ENCODE measurements at places on chromosomes 7 and 10.
A peak's percentile ranks its signal among the peaks of the same experiment; 100 is the strongest.

DNA sequence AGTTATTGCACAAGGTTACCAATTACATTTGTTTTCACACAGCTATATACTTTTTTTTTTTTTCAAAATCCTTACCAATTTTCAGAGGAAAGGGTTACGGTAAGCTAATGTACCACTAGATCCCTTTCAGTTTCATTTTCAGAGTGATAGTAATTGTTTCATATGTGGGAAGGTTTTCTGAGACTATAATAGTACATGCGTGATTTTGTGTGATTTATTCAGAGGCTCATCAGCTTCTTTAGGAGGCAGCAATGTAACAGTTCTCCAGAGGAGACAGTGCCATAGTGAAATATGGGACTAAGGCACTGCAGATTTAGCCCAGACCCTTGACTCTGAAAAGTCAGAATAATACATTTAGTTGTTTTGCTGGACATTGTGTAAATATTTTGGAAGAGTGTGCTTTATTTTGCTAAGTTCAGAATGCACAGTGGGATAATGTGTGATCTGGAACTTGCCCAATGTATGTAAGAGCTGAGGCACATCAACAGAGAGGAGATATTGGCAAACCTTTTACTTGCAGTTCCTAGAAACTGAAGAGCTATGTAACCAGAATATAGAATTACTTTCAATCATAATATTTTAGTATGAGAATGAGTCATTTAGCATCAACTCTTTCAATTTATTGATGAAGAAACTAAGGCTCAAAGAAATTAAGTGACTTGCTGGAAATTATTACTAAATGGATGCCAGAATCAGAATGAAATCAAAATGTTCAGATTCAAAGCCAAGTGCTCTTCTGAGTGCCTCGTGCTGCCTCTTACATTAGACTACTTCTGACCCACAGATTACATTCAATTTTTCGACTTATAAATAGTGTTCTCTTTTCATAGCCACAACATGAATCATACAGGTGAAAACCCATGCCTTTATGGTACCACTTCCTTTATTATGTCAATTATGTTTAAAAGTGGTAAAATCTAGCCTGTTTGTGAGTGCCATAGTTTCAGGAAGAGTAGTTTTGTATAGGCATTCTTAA, 207.7 kb upstream of the TEX47 start:
- DNase-seq, result no peak

DNA sequence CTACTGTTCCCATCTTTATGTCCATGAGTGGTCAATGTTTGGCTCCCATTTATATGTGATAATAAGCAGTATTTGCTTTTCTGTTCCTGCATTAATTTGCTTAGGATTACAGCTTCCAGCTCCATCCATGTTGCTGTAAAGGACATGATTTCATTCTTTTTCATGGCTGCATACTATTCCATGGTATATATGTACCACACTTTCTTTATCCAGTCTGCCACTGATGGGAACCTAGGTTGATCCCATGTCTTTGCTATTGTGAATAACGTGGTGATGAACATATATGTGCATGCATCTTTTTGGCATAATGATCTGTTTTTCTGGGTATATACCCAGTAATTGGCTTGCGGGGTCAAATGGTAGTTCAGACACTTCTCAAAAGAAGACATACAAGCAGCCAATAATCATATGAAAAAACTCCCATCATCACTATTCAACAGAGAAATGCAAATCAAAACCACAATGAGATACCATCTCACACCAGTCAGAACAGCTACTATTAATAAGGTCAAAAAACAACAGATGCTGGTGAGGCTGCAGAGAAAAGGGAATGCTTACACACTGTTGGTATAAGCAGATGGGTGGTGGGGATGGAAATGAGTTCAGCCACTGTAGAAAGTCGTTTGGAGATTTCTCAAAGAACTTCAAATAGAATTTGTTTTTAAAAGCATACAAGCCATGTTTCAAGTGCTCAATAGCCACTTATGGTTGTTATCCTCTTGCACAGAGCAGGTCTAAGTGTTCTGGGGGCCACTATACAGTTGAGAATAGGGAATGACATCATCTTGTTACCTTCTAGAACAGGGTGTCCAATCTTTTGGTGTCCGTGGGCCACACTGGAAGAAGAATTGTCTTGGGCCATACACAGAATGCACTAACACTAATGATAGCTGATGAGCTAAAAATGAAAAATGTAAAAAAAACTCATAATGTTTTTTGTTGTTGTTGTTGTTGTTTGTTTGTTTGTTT, 23.2 kb upstream of the SDK1 start:
- no peak for DNase-seq

- DNase-seq, result no peak
Observed at GRCh38 chr7:124489082-124489819, 276.3 kb downstream of the GPR37 start.

GRCh38 chr7:91880016-91880412, 488 bp downstream of the MTERF1 start:
- DNase-seq, result no peak

GRCh38 chr7:94440451-94441039, 45.9 kb downstream of the COL1A2 start:
- no peak for DNase-seq

DNA sequence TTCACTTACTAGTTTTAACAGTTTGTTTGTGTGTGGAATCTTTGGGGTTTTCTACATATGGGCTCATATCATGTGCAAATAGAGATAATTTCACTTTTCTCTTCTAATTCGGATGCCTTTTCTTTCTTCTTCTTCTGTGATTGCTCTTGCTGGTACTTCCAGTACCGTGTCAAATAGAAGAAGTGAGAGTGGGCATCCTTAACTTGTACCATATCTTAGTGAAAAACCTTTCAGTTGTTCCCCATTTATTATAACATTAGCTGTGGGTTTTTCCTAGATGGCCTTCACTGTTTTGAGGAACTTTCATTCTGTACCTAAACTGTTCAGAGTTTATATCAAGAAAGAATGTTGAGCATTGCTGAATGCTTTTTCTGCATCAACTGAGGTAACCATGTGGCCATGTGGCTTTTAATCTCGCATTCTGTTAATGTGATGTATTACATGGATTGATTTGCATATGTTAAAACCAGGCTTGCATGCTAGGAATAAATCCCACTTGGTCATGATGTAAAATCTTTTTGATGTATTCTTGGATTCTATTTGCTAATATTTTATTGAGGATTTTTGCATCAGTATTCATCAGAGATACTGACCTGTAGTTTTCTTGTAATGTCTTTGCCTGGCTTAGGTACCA, 78.7 kb downstream of the FAM107B start:
- DNase-seq, result no peak

DNA sequence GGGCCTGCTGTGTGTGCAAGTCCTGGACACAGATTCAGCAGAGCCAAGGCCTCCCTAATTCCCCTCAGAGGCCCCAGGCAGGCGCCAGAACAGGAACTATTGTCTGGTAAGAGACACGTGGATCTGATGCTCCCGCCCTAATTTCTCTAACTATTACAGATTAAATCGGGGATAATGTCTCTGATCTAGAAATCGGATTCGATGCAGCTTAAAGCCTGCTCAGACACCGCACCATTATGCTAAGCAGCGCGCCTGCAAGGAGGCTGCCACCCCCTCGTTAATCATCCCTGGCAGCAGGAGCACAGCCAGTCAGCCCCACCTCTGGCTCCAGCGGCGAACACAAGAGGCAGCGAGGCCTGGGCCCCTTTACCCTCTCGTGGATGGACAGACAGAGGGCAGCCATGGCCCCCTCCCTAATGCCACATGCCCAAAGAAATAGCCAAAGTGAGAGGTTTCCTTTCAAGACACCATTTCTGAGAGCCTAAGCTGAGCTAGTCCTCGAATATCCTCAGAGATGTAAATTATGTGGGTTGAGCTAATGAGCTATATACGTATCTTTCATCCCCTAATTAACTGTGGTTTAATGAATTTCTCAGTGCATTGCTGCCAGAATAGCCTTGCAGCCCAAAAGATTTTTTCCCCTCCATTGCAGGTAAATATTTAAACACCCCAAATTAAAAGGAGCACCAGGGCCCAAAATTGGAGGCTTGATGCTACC, 122.1 kb downstream of the GRID1 start:
- no peak for DNase-seq

- DNase-seq, result no peak
Observed at GRCh38 chr10:76778914-76779795, 858.5 kb downstream of the KCNMA1 start.

DNA sequence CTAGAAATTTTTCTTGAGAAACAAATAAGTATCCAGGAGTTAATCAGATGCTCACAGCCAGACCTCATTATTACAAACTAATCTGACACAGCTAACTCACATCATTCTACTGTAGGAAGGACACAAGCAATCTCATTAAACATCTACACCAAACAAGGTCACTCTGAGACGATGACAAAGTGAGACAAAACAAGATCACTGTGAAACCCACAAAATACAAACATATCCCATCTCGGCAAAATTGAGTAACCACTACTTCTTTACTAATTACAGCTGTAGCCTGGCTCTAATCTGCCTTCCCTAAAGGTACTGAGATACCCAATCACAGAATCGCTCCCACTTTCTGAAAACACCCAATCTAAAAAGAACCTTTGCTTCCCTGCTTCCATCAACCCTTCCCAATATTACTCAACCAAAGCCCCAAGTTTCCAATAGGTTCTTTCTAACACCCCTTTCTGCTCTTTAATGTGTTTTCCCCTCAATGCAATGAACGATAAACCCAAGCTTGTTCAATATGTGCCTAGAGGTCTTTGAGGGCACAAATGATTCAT, 26.9 kb downstream of the CCDC6 start:
- DNase-seq, result no peak

- DNase-seq, result no peak
Observed at GRCh38 chr7:80386686-80387085, 125.2 kb downstream of the GNAT3 start.

- DNase-seq, result no peak
Observed at GRCh38 chr10:118595598-118596425, at the start of gene PRLHR. PRLHR (minus strand) TSS chr10:118595648; CDS start chr10:118595244, 404 bp downstream.

- DNase-seq, result peak; percentile 39
Observed at GRCh38 chr7:56083150-56083785, 9.5 kb downstream of the PHKG1 start.

DNA sequence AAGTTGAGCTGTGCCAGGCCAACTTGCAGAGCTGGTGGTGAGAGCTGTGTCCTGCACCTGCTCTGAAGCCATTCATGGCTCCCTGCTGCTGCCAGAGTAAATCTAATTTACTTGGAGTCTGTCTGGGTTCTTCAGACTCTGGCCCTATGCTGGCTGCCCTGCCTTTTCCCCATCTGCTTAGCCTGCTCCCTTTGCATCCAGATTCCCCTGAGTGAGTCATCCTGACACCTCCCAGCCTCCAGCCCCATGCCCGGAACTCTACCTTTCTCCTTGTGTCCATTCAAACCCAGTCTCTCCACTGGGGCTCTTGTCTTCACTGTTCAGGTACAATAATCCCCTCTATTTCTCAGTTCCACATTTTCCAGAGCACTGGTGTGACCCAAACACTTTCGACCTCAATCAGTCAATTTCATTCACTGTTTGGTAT, 434.4 kb upstream of the ZMIZ1 start:
- no peak for DNase-seq

GRCh38 chr10:131001438-131001837, 310.1 kb downstream of the TCERG1L start:
- DNase-seq, result no peak

DNA sequence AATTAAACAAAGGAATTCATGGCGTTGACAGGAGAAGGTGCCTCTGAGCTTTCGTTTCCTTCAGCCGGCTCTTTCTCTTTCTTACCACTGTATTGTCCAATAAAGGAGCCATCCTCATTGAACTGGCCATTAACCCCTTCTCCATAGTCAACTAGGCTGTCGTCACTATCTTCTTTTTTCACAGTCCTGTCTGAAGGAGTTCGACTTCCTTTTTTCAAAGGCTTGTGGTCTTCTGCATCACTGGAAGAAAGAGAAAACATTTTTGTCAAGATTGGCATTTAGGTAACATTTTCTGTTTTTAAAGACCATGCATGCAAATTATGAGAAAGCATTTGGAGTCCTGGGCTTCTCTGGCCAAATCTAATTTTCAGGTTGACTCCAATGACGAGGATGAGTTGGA, 19.7 kb upstream of the LAMB4 start:
- DNase-seq, result no peak

DNA sequence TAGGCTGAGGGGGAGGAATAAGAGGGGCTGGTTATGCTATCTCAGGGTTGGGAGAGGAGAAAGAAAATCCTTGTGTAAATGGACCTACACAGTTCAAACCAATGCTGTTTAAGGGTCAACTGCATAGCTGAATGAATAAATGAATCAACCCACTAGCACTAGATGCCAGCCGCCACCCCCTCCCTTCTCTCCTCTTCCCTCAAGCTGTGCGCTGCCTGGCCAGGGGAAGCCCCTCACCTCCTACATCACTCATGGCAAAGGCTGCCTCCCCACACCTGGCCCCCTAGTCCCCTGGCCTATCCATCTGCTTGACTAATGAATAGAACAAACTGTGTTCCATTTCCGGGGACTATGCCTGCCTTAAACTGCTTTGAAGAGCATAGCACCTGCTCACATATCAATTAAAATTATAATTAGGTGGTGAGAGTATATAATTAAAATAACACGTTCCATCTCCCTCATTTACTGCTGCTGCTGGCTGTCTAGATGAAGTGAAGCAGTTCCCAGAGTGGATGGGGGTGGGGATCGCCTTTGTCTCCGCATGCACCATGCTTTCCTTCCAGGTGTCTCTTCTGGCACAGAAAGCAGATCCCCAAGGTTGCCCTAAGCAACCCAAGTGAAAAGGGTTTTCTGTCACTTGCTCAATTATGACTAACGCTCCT, 32.6 kb downstream of the GRID1 start:
- DNase-seq, result no peak

GRCh38 chr10:62870866-62871265, 54.7 kb upstream of the EGR2 start:
- DNase-seq, result no peak

Measured in NCI-H510A (cell line).